Activated CD8-positive, alpha-beta memory T cell treated with anti-CD3 and anti-CD28 coated beads for 1 hour (primary cell): ENCODE measurements at places on chromosomes 7 and 10.

DNA sequence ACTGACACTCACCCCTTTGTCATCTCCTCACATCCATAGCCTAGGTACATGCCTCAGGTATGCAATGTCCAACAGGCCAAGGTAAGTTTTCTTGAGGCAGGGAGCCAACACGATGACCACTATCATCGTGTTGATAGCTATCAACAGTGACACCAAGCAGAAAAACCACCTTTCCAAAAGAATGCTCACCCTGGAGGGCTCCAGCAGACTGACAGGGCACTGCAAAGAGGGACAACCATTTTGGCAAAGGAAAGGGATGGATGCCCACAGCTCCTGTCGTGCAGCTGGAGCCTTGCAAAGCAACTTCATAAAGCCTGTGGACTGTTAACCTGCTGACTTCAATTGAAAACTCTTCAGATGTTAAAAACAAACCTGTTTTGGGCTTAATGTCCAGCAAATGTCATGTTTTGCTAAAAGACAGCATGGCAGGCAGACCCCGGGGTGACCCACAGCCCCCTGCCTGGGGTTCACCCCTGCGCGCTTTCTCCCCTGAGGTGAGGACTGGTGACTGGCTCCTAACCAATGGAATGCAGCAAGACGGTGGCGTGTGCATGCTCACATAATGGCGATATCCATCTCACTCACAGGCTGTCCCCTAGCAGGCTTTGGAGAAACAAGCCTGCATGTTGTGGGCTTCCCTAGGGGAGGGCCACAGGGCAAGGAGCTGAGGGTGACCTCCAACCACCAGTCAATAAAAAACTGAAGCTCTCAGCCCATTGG is 293.8 kb downstream of the TCERG1L start:
- DNase-seq: no peak

- DNase-seq: no peak
Observed at GRCh38 chr10:13146379-13146778, 15.0 kb upstream of the MCM10 start.

DNA sequence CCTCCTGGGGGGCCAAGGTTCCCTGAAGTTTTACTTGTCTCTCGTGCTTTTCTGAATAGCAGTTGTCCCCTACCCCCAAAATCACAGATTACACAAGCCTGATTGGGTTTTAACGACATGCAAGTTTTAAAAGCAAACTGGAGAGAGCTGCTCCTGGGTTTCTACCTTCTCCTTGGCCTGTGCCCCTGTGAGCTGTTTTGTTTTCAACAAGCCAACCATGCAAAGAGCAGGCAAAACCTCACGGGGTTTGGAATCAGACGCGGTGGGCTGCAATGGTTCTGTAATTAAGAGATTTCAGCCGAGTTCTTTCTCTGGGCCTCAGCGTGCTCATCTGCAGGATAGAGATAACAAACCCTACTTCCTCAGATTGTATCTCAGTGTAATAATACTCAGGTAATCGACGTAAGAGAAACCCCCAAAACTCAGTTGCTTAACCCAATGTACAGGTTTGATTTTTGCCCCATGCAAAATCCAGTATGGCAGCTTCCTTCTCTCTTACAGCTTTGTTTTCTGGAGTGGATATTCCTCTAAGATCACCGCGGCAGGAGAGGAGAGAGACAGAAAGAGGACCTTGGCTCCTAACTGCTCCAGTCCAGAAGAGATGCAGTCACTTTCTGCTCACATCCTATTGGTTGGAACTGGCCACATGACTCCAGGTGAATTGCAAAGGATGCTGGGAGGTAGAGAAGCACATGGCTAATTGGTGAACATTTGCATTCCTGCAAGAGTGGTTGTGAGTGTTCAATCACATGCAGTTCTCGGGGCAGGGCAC is 42.0 kb downstream of the MYL10 start:
- no peak for DNase-seq

DNA sequence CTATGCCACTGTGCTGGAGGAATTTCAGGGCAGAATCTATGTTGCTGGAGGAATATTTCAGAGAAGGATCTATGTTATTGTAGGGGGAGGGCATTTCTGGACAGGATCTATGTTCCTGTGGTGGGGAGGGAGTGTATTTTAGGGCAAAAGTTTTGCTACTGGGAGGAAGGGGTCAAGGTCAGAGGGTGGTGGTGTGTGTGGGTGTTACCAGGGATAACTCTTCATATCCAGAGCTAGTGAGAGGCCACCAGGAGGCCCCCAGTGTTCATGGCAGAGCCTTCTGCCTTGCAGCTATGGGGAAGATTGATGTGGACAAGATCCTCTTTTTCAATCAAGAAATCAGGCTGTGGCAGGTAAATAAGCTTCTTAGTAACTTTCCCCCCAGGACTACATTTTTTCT is 2.0 kb upstream of the STRA8 start:
- no peak for DNase-seq

DNA sequence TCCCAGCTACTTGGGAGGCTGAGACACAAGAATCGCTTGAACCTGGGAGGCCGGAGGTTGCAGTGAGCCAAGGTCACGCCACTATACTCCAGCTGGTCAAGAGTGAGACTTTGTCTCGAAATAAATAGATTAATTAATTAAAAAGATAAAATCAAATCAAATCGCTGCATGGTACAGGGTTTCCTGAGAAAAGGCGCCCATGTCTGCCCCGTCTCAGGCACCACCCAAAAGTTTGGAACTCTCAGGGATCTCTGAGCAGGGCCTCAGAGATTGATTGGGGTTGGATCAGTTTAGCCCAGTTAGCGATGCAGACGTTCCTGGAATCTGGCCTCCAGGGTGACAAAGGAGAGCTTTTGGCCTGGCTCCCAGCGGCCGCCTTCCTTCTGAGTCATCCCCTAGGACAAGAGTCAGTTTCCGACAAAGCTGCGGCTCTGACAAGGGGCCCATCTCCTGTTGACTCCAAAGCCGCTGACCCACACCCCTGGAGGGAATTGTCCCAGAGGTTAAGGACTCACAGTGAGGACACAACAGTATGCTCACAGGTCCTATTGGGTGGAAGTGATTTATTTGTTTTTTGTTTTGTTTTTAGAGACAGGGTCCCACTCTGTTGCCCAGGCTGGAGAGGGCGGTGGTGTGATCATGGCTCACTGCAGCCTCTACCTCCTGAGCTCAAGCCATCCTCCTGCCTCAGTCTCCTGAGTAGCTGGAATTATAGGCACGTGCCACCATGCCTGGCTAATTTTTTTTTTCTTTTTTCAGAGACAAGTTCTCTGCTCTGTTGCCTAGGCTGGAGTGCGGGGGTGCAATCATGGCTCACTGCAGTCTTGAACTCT is 6.8 kb downstream of the ORAI2 start:
- DNase-seq: no peak

DNA sequence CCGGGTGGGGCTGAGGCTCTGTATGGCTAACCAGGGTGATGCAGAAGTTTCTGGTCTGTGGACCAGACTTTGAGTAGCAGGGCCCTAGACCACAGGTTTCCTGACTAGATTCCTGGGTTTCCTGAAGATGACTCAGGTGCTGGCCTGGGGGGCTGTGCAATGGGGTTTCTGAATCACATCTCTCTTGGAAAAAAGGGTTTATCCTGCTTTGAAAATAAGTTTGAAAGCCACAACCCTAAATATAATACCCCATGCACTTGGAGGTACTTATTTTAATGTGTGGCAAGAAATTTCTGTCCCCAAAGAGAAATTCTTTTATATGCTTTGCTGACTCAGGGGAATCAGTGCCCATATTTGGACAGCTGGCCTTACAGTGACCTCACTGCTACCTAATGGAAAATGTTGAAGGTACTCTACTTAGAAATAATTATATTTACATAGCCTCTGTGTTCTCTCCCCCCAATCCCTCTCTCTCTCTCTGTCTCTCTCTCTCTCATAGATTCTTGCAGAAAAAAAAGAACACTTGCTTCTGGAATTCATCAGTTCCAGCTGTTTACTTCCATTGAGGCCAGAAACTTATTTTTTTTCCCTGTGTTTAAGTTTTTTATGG is 184.4 kb upstream of the LYZL2 start:
- no peak for DNase-seq
